CD4-positive, alpha-beta T cell treated with Interleukin-17A for 1 hour (primary cell): ENCODE measurements at places on chromosomes 13 and 19.

GRCh38 chr13:38530492-38530891 lies 156.4 kb upstream of the FREM2 start:
- no peak for DNase-seq

- no peak for DNase-seq
Measured at GRCh38 chr19:9849791-9850190, 14.7 kb downstream of the PIN1 start.

DNA sequence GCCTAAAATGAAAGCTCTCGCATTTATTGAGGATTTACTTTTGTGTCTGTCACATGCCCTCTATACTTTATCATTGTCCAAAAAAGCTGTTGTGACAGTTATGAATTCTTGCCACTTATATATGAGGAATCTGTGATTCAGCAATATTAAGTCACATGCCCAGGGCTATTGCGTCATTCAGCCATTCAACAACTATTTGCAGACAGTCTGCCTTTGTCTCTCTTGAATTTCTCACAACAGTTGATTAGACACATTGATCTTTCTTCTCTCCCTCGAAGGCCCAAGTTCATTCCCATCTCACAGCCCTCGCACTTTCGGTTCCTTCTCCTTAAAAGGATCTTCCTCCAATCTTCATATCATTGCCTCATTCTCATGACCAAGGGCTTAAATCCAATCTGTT lies 342.6 kb downstream of the MZT1 start:
- no peak for DNase-seq

DNA sequence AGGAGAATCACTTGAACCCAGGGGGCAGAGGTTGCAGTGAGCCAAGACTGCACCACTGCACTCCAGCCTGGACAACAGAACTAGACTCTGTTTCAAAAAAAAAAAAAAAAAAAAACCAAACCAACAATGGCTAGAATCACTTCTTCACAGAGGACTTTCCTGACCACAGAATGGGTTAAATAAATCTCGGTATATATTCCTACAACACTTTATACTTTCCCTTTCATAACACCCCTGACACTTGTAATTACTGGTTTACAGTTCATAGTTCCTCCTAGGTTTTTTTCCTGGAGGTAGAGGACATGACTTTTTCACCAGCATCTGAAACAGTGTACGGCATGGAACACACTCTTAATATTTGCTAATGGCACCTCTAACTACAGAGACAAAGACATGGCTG lies 31.4 kb downstream of the ZDHHC20 start:
- no peak for DNase-seq

- DNase-seq: peak; percentile 45
Measured at GRCh38 chr13:108895220-108895704, 265.9 kb downstream of the MYO16 start.
